ENCODE measurements at places on chromosomes 1 and 21.

DNA sequence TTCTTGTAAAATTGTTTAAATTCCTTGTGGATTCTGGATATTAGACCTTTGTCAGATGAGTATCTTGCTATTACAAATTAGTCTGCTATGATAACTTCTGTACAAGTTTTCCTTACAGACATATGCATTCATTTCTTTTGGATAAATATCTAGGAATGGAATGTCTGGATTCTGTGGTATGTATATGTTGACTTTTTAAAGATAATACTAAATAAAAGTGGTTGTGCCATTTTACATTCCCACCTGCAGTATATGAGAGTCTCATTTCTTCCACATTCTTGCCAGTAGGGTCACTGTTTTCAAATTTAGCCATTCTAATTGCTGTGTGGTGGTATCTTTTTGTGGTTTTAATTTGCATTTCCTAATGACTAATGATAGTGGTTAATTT, 53.9 kb downstream of the SYDE2 start:
- DNase-seq, result peak; percentile 37

DNA sequence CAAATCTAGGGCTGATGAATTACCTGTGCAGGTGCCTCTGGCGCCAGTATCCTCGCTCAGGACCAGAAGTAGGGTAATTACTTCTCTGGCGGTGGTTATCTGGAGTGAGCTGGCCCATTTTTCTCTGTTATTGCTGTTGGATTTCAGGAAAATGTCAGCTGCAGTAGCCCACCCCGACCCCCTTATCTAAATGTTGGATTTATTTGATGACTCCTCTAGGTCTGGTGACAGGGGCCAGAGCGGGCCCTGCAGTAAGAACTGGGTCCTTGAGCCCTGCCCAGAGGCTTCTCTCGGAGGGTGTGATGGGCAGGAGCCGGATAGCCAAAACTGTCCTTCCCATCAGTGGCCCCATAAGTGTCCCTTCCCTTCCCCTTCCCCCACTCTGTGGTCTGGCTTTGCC, 384.3 kb downstream of the PTPRU start:
- no peak for DNase-seq

- DNase-seq, result no peak
Measured at GRCh38 chr21:31901315-31901714, 28.5 kb downstream of the HUNK start.

DNA sequence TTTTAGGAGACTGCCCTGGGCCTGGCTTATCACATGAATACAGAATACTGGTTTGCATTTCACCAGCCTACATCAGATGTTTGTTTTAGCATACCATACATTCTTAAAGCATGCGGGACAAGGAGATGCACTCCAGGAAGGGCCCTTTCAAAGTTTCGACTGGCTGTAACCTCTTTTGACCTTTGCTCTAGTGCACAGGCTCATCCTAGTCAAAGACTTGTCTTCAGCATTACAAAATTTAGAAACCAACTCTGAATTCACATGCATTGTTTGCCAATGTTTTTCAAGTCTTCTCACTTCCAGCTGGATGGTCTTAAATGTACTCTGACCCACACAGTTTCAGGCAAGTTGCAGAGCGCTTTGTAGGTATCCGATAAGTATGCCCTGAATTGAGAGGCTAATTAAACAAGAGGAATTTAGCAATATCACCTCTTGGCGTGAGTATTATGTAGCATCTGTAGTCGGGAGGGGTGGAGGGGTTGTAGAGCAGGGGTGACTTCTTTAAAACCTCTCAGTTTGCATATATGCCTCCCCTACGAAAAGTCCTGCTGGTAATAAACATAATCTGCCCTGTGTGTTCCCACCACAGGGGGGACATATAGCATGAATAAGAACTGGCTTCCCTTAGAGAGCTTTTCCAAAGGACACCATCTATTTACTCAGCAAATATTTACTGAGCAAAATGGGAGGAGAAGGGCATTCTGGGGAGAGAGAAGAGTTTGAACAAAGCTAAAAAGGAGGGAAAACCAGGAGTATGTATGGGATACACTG, 24.4 kb upstream of the AHCYL1 start:
- no peak for DNase-seq
